ENCODE measurements at places on chromosomes 6 and 20.

DNA sequence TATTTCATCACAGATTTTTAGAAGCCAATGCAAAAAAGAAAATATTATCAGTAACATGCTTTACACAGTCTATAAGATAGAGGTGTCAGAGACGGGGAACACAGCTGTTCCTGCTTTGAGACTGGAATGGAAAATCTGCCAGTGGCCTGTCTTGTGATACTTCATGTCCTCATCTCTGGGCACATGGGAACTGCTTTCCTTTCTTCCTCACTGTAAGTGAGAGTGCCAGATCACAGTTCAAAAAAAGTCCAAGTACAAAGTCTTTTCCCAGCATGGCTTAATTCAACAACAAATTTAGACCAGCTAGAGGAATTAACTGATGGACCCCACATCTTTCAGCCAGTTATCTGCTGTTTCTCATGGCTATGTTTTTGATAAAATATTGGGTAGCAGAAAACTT, 490.4 kb downstream of the CDKAL1 start:
- no peak for ATAC-seq
- H3K4me3 ChIP-seq, result no peak overlapping the region
- peaks cover 15% of the 10 kb centered on the region for H3K4me1 ChIP-seq
- peaks cover 18% of the 10 kb centered on the region for H3K36me3 ChIP-seq
- H3K27me3 ChIP-seq, result no peaks in the 10 kb centered on the region

DNA sequence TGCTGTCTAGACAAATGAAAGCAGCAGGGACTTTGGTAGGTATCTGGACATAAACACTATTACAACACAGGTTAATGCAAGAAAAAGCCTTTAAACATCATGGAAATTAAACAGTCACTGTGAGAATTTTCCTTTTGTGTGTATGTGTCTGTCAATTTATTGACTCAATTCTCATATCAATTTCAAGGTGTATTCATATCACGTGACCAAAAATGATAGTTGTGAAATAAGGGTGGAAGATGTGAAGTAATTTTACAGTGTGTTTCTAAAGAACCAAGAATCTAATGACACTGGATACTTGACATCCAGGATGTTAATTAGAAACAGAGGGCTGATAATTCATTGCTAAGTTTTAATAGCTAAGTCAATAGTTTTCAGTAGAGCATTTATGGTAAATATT, 244.0 kb downstream of the TMEM242 start:
- peaks cover 13% of the 10 kb centered on the region for H3K36me3 ChIP-seq
- no peaks in the 10 kb centered on the region for H3K27me3 ChIP-seq
- no peak for ATAC-seq

DNA sequence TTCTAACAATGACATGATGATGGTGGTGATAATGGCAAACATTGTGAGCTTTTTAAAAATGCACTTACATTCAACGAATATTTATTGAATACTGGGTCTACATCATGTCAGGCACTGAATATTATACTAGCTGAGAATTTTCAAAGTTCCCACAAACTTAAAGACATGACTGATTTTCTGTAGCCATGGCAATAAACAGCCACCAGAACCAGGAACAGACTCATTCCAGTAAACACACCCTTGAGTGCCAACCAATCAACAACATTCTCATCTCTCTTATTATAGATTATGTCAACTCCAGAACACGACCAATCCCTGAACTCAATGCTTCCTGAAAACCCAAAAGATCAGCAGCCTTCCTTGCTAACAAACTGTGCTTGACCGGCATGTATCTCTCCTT, 212.4 kb upstream of the RUNX2 start:
- no peaks in the 10 kb centered on the region for H3K36me3 ChIP-seq
- no peak overlapping the region for H3K4me3 ChIP-seq
- H3K27me3 ChIP-seq, result no peaks in the 10 kb centered on the region
- peaks cover 7% of the 10 kb centered on the region for H3K4me1 ChIP-seq
- ATAC-seq, result no peak
- H3K27ac ChIP-seq, result no peak overlapping the region

- H3K4me1 ChIP-seq, result no peaks in the 10 kb centered on the region
- H3K27me3 ChIP-seq, result no peaks in the 10 kb centered on the region
- no peak overlapping the region for H3K4me3 ChIP-seq
- ATAC-seq, result no peak
These were observed 313.2 kb downstream of the TFAP2A start for GRCh38 chr6:10101551-10102252.

DNA sequence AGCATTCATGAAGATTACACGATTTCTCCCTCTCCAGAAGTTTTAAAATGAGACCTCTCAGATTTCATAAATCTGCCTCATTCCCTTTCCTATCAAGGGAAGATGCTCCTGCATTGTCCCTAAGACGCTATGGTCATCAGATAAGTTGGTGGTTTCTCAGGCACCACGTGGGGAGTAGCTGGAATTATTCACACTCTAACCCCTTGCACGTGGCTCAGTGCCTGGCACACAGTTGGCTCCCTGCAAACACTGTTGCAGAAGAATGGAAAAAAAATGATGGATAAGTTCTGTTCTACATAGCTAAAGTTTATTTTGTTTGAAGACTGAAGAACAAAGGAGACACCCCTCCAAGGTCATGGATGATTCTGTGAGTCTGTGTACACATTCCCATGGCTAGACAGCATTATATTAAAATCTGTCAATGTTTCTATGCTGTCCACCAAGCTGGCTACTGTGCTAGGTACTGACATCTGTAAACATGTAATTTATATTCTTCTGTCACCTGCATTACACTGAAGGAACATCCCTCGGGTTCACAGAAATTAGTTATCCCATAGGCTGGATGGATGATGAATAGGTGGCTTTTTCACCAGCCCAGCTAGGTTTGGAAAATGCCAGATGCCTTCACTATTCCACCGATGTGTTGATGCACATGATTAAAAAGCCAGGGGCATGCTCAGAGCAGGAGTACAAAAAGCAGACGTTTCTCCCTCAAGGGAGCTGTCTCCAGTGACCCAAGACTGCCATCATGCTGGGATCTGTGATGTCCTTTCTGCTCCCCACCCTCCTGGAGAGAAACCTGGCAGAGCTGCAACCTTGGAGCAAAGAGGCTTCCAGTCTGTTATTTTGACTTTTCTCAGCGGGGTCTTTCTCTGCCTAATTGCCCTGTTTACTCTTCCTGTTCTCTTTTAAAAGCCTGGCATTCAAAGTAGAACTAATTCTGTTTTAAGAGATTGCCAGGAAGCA, 610.5 kb downstream of the UTRN start:
- no peaks in the 10 kb centered on the region for H3K4me1 ChIP-seq
- no peaks in the 10 kb centered on the region for H3K36me3 ChIP-seq
- ATAC-seq, result peak; percentile 12
- no peaks in the 10 kb centered on the region for H3K27me3 ChIP-seq
- H3K27ac ChIP-seq, result no peak overlapping the region

GRCh38 chr20:11675920-11676629, 241.6 kb upstream of the BTBD3 start:
- no peaks in the 10 kb centered on the region for H3K27me3 ChIP-seq
- H3K27ac ChIP-seq, result no peak overlapping the region
- H3K4me3 ChIP-seq, result no peak overlapping the region
- ATAC-seq, result no peak

DNA sequence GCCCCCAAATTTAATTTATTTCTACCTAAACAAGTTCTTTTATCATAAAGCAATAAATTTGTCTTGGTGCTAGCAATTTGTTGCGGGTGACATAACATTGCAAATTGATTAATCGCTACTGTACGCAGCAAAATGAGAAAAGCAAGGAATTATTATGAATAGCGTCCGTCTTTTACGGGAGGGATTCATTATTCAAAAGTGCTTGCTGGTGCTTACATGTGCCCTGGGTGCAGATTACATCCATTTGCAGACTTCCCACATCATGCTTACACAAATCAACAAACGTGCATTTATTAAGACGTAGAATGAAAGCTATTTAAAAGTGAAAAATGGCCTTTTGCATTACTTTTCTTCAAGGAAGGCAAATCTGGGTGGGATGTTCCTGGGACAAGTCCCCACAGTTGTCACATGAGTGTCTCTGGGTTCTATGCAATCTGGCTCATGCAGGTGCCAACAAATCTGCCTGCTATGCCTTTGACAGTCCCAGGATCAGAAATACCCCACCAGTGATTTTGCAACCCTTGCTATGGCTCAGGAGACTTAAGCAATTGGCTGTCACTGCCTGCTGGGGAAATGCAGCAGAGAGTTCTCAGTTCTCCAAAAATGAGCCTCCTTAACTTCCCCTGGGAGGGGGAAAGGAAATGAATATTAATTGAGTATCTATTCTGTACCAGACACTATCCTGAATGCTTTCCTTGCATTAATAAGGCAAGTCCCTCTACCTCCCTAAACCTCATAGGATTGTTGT, 30.1 kb upstream of the MAFB start:
- no peak overlapping the region for H3K4me3 ChIP-seq
- H3K27me3 ChIP-seq, result peaks cover 35% of the 10 kb centered on the region
- ATAC-seq, result no peak
- no peaks in the 10 kb centered on the region for H3K4me1 ChIP-seq
- H3K27ac ChIP-seq, result no peak overlapping the region
- H3K36me3 ChIP-seq, result no peaks in the 10 kb centered on the region

GRCh38 chr20:24147479-24147878, 158.9 kb upstream of the GGTLC1 start:
- no peak for ATAC-seq
- H3K36me3 ChIP-seq, result no peaks in the 10 kb centered on the region
- no peaks in the 10 kb centered on the region for H3K4me1 ChIP-seq
- peaks cover 13% of the 10 kb centered on the region for H3K27me3 ChIP-seq
- H3K27ac ChIP-seq, result no peak overlapping the region
- no peak overlapping the region for H3K4me3 ChIP-seq

DNA sequence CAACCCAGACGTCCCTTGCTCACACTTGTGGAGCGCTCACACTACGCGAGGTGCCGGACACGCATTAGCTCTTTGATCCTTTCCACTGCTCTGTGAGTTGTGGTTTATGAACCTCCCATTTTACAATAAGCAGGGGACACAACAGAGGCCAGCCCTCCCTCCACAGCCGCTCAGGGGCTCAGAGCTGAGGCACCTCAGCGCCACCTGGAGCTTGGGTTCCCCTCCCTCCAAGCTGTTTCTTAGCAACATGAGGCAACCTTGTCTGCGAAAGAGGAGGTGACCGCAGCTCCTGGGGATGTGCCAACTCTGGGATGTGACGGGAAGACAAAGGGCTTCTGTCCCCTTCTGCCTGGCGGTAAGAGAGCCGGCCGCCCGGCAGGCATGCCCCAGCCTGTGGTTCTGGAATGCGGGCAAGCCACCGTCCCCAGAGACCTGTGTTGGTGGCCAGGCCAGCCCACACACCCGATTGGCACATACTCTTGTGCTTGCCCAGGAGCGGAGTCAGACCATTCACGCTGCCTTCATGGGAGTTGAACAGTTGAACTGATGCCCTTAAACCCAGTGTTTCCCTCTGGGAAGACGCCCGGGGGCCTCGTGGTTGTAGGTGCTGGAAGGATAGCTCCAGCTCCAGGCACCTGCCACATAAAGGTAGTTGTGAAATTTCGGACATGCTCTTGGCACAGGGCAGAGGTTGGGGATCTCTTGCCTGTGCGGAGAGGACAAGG, 44.5 kb downstream of the RBM38 start:
- no peaks in the 10 kb centered on the region for H3K36me3 ChIP-seq
- H3K4me1 ChIP-seq, result peaks cover 62% of the 10 kb centered on the region
- H3K27me3 ChIP-seq, result no peaks in the 10 kb centered on the region
- H3K27ac ChIP-seq, result no peak overlapping the region
- H3K4me3 ChIP-seq, result no peak overlapping the region

GRCh38 chr6:34295721-34296120, 46.9 kb upstream of the SMIM29 start:
- peaks cover 44% of the 10 kb centered on the region for H3K4me1 ChIP-seq
- no peaks in the 10 kb centered on the region for H3K27me3 ChIP-seq
- peaks cover 23% of the 10 kb centered on the region for H3K36me3 ChIP-seq
- peak; percentile 92 for ATAC-seq
- peak overlapping the region; percentile 84 for H3K27ac ChIP-seq

DNA sequence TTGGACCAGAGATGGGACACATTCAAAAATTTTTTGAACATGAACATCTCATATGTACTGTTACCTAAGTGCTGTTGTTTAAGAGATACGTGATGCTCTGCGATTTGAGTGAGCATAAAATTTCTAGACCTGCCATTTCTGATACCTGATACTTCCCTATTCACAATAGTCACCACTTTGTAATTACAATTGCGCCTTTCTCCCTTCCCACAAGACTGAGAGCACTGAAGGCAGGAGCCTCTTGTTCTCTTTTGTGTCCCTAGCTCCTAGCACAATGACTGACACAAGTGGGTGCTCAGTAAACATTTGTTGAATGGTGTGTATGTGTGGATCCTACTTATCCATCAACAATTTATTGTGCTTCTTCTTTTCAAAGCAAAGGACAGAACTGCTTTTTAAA, 92.8 kb upstream of the TMEM30A start:
- no peak for ATAC-seq
- peaks cover 9% of the 10 kb centered on the region for H3K27me3 ChIP-seq

DNA sequence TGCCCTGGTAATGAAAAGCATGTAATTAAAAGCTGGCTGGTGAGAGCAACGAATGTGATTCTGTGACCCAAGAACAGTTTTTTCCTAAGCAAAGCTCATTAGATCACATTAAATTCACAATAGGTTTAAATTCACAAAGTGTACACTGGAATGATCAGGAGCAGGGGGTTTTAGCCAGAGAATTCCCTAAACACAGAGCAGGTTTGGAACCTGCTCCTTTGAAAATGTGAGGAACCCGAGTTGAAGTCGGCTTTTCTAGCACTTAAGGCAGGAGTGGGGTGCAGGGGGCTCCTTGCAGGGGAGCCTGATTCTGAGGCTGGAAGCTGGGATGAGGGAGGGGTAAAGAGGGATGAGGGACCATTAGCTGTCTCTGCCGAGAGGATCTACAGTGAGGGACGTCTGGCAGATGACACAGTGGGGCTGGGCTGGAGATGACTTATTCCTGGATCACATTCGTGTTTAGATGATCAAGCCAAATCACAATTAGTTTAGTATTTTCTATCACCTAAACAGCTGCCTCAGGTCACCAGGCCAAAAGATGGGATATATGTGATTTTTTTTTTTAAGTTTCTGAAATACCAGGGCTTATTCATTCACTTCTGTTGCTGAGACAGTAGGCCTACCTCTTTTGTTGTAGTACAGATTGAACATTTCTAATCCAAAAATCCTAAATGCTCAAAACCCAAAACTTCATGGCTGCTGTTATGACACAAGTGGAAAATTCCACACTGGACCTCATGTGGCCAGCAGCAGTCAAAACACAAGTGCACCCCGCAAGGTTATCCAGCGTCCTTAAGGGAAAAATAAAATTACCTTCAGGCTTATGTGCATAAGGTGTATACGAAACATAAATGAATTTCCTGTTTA, 93.1 kb upstream of the HIVEP1 start:
- ATAC-seq, result no peak
- no peaks in the 10 kb centered on the region for H3K4me1 ChIP-seq
- H3K27me3 ChIP-seq, result no peaks in the 10 kb centered on the region
- no peak overlapping the region for H3K27ac ChIP-seq
